ENCODE measurements at places on chromosomes 6 and 20. TPM values are rescaled to one million over a fixed set of nuclear protein-coding genes. Genes with fewer than 3 reads are reported as not detected.

EPB41L1 gene
- 0.99 TPM for total RNA-seq

TCP11 gene
- not detected for total RNA-seq

DNA sequence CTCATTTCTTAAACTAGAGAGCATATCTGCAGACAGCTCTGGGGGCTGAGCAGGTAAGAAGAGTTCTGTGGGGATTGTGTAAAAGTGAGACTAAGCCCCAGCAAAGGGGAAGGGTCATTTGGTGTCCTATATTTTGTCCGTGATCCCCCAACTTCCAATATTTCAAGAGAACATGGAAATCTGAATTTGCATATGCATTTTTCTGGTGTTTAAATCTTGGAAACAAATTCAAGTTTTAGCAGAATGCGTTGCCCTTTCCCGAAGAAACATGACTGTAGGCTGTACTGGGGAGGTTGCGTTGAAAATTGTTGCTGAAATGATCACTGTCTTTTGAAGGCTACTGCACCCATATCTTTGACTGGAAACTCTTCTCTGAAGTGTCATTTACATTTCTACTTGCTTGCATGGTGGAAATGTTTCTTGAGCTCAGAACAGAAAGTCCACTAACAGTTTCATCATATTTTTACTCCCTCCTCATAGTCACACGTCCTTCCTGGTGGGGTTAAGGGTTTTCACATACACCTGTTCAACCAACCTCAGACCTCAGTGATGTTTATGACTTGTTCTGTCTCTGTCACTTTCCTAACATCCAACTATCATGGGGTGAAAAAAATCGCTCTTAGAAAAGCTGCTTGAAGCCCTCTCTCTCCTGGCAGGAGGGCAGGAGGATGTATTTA is 140.3 kb downstream of the BCAS1 start:
- H3K27me3 ChIP-seq, result no peaks in the 10 kb centered on the region
- no peak overlapping the region for H3K4me3 ChIP-seq
- DNase-seq, result no peak
- H3K4me1 ChIP-seq, result peaks cover 53% of the 10 kb centered on the region

DNA sequence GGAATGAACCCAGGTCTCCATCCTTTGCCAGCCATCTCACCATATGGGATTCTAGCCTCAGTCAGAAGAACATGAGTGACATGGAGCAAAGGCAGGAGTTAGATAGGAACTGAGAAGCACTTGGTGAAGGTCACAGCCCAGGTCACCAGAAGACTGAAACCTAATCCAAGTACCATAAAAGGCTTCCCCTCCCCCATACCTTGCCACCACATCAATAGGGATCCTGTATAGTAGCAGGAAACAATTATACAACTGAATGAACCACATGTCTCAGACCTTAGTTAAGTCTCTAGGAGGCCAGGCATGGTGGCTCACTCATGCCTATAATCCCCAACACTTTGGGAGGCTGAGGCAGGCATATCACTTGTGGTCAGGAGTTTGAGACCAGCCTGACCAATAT is 49.6 kb downstream of the KIZ start:
- peaks cover 11% of the 10 kb centered on the region for H3K36me3 ChIP-seq
- no peaks in the 10 kb centered on the region for H3K27me3 ChIP-seq
- peak; percentile 4 for DNase-seq

- DNase-seq, result no peak
- H3K36me3 ChIP-seq, result no peaks in the 10 kb centered on the region
- no peaks in the 10 kb centered on the region for H3K4me1 ChIP-seq
- no peak overlapping the region for H3K27ac ChIP-seq
Observed at GRCh38 chr6:92364948-92365541, 1054.3 kb downstream of the EPHA7 start.

- peak overlapping the region; percentile 29 for H3K4me3 ChIP-seq
- H3K27ac ChIP-seq, result peak overlapping the region; percentile 63
- H3K36me3 ChIP-seq, result no peaks in the 10 kb centered on the region
- H3K4me1 ChIP-seq, result peaks cover 6% of the 10 kb centered on the region
Observed at GRCh38 chr6:28597217-28597835, 71.6 kb downstream of the GPX5 start.

- H3K4me3 ChIP-seq, result no peak overlapping the region
- no peaks in the 10 kb centered on the region for H3K27me3 ChIP-seq
- peaks cover 28% of the 10 kb centered on the region for H3K4me1 ChIP-seq
- peaks cover 2% of the 10 kb centered on the region for H3K36me3 ChIP-seq
Observed at GRCh38 chr20:17614176-17614811, 44.4 kb downstream of the DSTN start.

GRCh38 chr6:37589941-37590340 is 90.2 kb upstream of the CCDC167 start:
- DNase-seq, result no peak
- H3K4me3 ChIP-seq, result no peak overlapping the region
- no peaks in the 10 kb centered on the region for H3K4me1 ChIP-seq
- H3K36me3 ChIP-seq, result no peaks in the 10 kb centered on the region

DNA sequence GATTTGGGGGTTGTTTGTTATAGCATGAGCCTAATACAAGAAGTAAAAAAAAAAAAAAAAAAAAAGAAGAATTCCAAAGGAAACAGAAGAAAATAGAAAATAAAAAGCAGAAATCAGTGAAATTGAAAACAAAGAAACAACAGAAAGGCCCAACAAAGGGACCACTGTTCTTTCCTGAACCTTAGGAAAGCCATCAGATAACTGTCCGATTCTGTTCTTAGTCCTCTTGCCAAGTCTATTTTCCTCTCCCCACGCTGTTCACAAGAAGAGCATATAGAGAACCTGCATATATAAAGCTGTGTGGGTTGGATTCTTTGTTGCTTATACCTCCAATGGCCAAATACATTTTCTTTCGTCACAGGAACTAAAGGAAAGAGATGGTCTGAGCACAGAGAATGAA is 38.0 kb upstream of the IPCEF1 start:
- H3K27me3 ChIP-seq, result peaks cover 3% of the 10 kb centered on the region
- no peak for DNase-seq
- H3K27ac ChIP-seq, result no peak overlapping the region
- no peak overlapping the region for H3K4me3 ChIP-seq

COL12A1 gene
- total RNA-seq, result 0.16 TPM

DNA sequence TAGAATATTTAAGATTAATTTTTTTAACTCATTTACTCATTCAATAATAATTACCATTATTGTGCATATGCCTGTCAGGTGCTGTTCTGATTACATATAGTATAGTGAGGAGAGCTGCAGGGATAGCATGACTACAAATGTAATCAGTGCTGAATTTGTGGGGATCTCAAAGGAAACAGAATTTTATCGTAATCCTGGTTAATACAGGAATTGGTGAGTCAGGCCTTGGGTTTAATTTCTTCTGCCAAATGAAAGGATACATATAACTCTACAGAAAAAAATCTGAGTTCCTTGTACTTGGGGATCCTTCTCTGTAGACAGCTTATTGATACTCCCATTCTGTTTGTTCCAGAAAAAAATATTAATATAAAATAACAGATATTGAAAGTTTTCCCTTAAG is 297.2 kb downstream of the GJA1 start:
- no peaks in the 10 kb centered on the region for H3K4me1 ChIP-seq
- no peak overlapping the region for H3K27ac ChIP-seq
- no peak overlapping the region for H3K4me3 ChIP-seq
- H3K27me3 ChIP-seq, result no peaks in the 10 kb centered on the region
- DNase-seq, result no peak

DNA sequence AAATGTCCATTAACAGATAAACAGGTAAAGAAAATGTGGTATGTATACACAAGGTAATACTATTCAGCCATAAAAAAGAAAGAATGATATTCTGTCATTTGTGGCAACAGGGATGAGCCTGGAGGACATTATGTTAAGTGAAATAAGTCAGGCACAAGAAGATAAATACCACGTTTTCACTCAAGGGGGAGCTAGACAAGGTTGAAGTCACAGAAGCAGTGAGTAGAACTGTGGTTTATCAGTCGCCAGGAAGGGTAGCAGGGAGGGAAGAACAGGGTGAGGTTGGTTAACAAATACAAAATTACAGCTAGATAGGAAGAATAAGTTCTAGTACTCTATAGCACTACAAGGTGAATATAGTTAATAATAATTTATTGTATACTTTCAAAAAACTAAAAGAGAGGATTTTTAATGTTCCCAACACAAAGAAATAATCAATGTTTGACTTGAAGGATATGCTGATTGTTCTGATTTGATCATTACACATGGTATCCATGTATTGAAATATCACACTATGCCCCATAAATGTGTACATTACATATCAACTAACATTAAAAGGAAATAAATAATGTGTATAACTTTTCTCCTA is 21.1 kb downstream of the RTN4IP1 start:
- H3K27ac ChIP-seq, result no peak overlapping the region
- H3K27me3 ChIP-seq, result no peaks in the 10 kb centered on the region
- H3K4me1 ChIP-seq, result peaks cover 9% of the 10 kb centered on the region
- no peak for DNase-seq

DNA sequence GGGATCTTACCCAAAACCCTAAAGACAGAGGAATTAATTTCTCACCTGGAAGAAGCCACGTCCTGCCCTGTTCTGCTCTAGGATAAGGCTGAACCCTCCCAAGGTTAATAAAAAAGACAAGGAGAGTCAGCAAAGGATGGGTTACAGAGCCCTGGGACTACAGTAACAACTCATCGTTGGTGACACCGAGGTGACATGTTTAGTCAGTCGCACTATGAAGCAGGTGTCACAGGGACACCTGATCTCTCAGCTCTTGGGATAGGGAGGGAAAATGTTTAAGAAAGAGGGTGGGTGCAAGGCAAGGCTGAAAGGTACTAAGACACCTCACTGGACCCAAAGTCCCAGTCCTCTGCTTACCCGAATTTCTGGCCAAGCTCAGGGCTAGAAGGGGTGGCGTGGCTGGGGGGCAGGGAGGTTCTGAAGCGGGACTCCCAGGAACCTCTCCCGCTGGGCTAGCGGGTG is 562 bp downstream of the MOCS1 start:
- DNase-seq, result no peak
- no peak overlapping the region for H3K27ac ChIP-seq
- peaks cover 16% of the 10 kb centered on the region for H3K4me1 ChIP-seq
- no peaks in the 10 kb centered on the region for H3K27me3 ChIP-seq
- no peaks in the 10 kb centered on the region for H3K36me3 ChIP-seq

GRCh38 chr6:32332433-32332832 is 39.3 kb downstream of the TSBP1 start:
- no peaks in the 10 kb centered on the region for H3K4me1 ChIP-seq
- H3K27me3 ChIP-seq, result peaks cover 10% of the 10 kb centered on the region
- H3K4me3 ChIP-seq, result no peak overlapping the region
- no peak overlapping the region for H3K27ac ChIP-seq

- peaks cover 32% of the 10 kb centered on the region for H3K4me1 ChIP-seq
- H3K27me3 ChIP-seq, result peaks cover 76% of the 10 kb centered on the region
- peak overlapping the region; percentile 72 for H3K27ac ChIP-seq
- H3K4me3 ChIP-seq, result peak overlapping the region; percentile 82
- DNase-seq, result no peak
Observed at GRCh38 chr6:127518191-127518709, 885 bp downstream of the MTCL3 start.

- H3K27me3 ChIP-seq, result no peaks in the 10 kb centered on the region
- no peak overlapping the region for H3K27ac ChIP-seq
- H3K4me1 ChIP-seq, result no peaks in the 10 kb centered on the region
- no peaks in the 10 kb centered on the region for H3K36me3 ChIP-seq
- H3K4me3 ChIP-seq, result no peak overlapping the region
Observed at GRCh38 chr6:140980265-140980887, 1152.3 kb upstream of the GJE1 start.

PRL gene
- total RNA-seq, result not detected

DNA sequence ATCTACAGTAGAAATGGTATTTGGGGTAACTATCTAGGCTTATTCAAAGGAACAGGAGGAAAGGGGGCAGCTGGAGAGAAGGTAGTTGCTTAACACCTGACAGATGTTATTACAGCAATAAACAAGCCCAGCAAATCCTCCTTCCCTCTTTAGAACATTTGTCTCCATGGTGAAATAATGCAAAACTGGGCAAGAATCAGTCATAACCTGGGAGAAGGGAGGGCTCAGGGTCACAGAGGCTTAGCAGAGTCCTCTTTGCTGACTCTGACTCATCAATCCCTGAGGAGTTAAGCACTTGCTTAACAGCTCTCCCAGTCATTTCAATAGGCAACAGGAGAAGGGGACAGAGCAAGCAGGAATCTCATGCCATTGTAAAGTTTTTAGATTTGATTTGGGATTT is 230.3 kb downstream of the IBTK start:
- DNase-seq, result no peak
- H3K36me3 ChIP-seq, result no peaks in the 10 kb centered on the region
- no peaks in the 10 kb centered on the region for H3K4me1 ChIP-seq
- H3K27me3 ChIP-seq, result no peaks in the 10 kb centered on the region
- no peak overlapping the region for H3K4me3 ChIP-seq
- no peak overlapping the region for H3K27ac ChIP-seq

NFATC2 gene
- 31.7 TPM for total RNA-seq

DNA sequence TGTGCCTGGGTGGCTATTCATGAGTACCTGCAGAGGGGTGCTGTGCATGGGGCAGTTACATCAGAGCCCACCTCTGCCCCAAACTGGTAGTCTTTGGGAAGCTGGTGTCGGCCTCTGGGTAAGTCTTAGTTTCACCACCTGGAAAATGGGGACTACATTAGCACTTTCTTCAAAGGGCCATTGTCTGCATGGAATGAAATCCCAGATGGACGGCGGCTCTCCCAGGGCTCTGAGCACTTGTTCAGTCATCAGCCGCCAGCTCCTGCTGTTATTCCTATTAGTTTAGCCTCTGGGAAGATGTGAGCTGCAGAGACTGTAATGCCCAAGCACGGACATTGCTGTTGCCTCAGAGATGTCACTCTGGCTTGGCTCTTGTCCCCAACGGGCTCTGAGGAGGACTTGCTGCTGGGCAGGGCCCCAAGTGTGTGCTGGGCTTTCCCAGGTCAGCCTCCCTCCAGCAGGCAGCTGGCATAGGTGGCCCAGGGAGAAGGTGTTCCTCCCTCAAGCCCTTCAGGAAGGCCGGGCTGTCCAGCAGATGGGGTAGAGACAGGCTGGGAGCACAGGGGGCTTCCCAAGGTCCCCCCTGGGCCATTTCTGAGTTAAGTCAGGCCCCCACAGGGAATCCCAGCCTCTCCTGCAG is 268.3 kb downstream of the TFAP2C start:
- peaks cover 7% of the 10 kb centered on the region for H3K27me3 ChIP-seq
- no peak overlapping the region for H3K27ac ChIP-seq

GRCh38 chr20:44946271-44946852 is 13.8 kb downstream of the TOMM34 start:
- no peak for DNase-seq
- no peaks in the 10 kb centered on the region for H3K27me3 ChIP-seq
- peaks cover 30% of the 10 kb centered on the region for H3K36me3 ChIP-seq
- peaks cover 8% of the 10 kb centered on the region for H3K4me1 ChIP-seq
- H3K4me3 ChIP-seq, result no peak overlapping the region

DNA sequence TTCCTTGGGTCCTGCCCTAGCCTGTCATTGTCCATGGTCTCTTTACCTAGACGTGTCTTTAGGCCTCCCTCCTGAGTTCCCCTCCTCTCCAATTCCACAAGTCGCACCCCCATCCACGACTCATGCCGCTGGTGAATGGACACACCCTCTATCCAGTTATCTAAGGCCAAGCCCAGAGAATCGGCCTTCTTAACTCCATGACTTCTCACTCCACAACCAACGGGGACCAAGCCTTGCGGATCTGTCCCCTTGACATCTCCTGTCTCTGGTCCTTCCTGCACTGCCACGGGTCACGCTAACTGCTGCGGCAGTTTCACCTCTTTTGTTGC is 7.0 kb upstream of the RREB1 start:
- H3K27me3 ChIP-seq, result peaks cover 5% of the 10 kb centered on the region
- H3K4me1 ChIP-seq, result peaks cover 2% of the 10 kb centered on the region
- H3K27ac ChIP-seq, result no peak overlapping the region
- H3K36me3 ChIP-seq, result no peaks in the 10 kb centered on the region

- peaks cover 42% of the 10 kb centered on the region for H3K27me3 ChIP-seq
- DNase-seq, result no peak
- H3K4me3 ChIP-seq, result no peak overlapping the region
- H3K36me3 ChIP-seq, result no peaks in the 10 kb centered on the region
Observed at GRCh38 chr6:33974030-33974429, 170.2 kb upstream of the MLN start.

All from activated naive CD8-positive, alpha-beta T cell treated with anti-CD3 and anti-CD28 coated beads for 36 hours (primary cell).